ENCODE measurements at places on chromosomes 1 and 21.

DNA sequence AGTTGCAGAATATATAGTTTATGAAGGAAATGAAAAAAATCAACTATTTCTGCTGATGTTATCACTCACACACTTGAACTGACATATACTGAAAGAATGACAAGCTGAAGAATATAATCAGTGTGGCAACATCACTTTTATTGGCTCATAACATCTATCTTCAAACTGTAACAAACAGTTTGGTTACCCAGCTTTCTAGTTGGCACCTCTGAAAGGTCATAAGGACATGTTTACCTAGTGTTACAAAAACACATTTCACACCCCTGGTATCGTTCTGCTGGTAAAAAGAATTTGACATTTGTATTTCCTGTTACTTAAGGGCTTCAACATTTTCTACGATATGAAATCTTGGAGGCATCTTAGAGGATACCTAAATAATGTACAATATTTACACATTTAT, 1267.0 kb upstream of the NCAM2 start:
- DNase-seq, result no peak

DNA sequence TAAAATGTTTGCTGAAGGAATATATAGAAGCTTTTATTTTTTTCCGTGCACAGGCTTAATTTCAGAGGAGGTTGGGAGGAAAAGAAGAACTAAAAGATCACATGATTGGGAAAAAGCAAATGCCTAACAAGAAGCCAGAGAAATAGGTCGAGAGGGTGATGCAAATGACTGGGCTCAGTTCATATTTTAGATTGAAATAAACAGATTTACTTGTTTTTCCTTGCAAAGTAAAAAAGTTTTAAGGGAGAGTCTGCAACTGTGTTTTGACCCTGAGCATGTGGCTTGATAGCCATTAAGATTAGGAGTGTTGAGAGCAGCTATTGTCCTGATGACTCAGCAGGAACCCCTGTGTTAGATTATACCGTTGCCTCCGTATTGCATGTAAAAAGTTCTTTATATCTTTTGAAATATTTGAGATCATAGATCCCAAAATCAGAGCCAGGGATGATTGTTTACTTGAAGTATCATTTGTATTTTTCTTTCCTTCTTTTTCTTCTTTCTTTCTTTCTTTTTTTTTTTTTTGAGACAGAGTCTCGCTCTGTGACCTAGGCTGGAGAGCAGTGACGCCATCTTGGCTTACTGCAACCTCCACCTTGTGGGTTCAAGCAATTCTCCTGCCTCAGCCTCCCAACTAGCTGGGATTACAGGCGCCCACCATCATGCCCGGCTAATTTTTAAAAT, 20.2 kb downstream of the CLIC4 start:
- no peak for DNase-seq

- DNase-seq, result no peak
Observed at GRCh38 chr1:35180776-35181374, 12.1 kb downstream of the SFPQ start.

DNA sequence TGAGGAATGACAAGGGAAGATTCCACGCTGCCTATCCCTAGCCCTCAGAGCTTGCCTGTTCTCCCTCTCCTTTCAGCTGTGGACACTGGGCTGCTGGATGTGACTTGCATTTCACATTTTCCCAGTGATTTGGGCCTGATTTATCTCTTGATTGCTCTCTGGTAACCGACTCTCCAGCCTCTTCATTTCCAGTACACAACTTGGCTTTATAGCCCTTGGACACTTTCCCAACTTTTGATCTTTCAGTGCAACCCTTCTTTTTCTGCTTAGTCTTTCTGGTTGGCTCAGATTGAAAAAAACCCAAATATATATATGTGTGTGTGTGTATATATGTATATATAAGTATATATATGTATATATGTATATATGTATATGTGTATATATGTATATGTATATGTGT, 138.3 kb downstream of the RYR2 start:
- DNase-seq, result no peak

DNA sequence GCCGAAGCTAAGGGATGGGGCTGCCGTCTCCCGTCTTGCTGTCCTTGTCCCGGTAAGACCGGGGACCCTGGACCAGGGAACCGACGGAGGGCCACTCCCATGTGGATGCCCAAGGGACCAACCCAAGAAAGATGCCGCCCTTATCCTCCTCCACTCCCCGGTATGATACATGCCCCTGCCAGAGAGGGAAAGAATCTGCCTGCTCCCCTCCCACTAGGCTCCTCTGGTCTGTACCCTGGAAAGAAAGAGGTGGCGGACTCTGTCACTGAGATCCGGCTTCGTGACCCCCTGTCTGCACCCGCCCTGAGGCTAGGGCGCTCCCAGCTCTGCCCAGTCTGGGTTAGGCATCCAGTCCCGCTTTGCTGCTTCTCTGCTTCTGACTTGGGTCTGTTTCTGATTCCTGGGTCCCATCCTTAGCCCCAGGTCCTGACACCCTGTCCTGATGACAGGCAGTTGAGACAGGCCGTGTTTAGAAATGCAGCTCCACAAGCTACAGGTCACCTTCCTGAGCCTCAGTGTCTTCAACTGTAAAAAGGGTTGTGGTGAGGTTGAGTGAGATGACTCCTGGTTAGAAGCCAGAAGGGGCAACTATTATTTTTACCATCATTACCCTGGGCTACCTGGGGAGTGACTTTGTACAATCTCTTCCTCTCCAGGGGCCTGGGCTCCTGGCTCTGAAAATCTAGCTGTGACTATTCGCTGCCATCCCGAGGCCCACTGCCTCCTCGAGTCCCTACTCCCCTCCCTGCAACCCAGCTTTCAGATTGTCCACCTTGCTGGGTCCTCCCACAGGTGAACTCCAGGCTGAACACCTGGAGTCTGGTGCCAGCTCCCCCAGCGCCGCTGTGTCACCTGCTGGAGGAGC, 3.7 kb downstream of the MATN1 start:
- no peak for DNase-seq

DNA sequence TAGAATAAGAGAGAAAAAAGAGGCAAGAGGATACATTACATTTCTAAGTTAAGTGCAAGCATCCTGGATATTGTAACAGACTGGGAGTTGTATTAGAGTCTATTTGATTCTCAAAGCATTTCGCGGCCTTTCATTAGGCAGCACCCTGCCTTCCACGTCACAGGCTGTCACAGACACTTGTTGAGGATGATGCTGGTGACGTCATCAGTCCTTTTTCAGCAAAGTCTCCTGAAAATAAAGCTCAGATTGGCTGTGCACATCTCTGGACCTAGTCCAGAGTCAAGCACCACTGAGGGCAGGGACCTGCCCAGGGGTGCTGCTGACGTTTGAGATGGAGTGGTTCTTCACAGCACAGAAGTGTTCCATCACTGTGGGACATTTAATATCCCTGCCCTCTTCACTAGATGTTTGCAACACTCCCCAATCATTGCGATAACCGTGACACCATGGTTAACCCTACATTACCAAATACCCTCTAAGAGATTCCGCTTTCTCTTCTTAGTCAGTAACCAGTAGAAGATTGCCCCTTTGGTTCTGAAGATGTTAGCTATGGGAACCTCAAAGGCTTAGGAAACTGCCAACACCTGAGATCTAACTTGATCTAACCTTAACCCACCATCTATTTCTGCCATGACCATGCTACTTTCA, 72.7 kb upstream of the F3 start:
- DNase-seq, result no peak

DNA sequence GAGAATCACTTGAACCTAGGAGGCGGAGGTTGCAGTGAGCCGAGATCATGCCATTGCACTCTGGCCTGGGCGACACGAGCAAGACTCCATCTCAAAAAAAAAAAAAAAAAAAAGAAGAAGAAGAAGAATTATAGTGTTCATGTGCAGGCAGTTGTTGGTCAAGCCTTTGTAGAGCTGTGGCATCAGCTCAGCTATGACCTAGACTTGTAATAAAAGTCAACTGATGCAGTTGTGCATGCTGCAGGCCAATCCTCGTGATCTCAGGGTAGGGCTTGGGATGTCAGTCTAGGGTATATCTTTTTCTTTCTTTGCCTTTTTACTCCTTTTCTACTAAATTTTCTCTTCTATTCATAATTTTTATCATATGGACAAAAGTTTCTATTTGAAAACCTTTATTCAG, 76.2 kb downstream of the C1orf21 start:
- no peak for DNase-seq

GRCh38 chr1:151492120-151492519, 19.1 kb upstream of the CGN start:
- no peak for DNase-seq

- no peak for DNase-seq
Observed at GRCh38 chr1:10340930-10341590, 57.8 kb upstream of the PGD start.

DNA sequence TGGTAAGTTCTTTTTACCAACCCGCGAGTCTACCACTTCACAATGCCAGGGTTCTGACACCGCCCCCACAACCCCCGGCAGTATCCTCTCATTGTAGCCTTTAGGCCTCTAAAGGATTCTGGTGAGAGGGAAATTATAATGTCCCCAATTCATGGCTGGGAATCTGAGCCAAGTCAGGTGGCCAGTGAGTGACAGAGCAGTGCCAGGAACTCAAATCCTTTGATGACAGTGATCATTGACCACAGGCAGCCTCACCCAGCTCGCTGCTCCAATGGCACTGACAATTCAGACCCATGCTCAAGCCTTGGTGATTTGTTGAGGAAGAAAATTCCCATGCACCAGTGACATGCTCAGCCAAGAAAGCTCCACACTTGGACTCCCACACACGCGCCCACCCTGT, 63.4 kb upstream of the CSF1 start:
- no peak for DNase-seq

DNA sequence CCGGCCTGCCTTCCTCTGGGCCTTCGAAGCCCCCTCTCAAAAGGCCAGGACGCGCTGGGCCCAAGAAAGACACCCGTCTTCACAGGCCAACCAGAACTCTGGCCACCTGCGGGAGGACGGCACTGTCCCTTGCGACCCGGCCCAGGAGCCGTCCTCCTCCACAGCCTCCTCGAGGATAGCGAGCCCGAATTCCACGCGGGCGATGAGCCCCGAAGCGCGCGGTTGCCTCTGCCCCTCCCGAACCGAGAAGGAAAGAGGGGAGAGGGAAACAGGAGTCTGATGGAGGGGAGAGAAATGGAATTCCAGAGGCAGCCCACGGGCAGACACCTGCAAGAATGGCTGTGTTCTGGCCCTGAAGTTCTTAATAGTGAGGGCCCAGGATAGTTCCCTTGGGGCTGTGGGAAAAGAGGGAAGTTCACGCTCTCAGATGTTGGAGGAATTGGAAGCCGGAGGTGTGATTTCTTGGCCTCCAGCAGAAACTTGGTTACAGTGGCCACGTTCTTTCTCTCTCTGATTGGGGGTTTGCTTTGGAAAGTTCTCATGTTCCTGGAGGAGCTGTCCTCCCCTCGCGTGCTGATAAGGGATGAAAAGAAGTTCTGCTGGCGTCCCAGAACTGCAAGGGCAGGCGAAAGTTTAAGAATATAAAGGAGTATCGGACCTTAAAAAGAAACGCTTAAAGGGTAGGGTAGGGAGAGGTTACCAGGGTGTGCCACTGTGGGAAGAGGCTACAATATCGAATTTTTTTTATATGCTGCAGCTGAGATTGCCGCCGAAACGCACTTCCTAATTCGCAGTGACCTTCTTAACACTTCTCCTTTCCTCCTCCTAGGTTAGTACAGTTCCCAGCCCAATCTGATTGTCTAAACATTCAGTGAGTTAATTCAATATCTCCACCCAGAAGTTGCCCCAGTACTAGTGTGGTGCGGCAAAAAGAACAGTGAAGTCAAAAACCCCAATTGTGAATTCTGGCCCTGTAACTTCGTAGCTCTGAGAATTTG, 5.8 kb upstream of the SLC44A5 start:
- DNase-seq, result no peak

DNA sequence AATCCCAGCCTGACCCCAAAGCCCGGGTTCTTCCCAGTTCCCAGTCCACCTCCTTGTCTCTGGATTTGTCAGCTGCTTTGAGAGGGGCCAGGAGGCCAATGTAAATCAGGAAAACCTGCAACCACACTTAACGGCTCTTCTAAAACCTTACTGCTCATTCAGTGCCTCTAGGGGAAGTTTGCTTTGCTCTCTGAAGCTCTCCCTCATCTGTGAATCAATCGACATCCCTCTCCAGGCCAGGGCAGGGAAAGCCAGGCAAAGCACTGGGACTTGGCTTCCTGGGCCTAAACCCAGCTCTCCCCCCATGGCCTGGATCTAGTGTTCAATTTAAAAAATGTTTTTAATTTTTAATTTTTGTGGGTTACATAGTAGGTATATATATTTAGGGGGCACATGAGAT, 9.3 kb downstream of the NKAIN1 start:
- DNase-seq, result no peak

GRCh38 chr1:221032637-221033280, 153.5 kb downstream of the HLX start:
- DNase-seq, result no peak

DNA sequence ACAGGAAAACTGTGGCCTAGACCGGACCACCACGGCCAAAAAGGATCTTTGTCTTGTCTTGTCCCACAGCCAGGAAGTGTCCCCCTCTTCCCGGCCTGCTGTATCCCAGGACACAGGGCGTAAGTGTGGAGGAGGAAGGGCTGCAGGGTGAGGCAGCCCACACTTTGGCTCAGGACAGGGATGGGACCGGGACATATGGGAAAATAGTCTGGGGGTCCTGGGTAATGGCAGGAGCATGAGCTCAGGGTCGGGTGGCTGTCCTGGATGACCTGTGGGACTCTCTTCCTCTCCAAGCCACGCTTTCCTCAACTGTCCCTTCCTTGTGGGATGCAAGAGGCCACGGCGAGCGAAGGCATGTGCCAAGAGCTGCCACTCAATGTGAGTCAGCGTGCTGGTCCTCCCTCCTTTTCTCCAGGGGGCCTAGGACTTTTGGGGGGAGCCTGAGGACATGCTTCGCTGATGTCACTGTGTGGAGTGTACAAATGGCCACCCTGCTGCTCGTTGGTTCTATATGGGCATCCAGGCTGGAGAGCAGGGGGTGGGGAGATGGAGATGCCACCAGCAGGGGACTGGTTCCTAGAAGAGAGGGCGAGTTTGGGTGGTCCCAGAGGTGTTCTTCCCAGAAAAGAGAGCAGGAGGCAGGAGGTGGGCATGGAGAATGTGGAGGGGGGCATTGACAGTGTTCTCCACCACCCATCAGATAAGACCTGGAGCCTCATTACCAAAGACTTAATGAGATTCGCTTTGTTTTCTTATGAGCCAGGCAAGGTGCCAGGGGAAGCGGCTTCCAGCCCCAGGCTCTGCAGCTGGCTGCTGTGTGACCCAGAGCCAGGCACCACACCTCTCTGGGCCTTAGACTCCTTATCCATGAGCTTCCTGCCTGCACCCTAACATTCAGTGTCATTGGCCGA, 11.5 kb upstream of the PADI1 start:
- DNase-seq, result no peak

DNA sequence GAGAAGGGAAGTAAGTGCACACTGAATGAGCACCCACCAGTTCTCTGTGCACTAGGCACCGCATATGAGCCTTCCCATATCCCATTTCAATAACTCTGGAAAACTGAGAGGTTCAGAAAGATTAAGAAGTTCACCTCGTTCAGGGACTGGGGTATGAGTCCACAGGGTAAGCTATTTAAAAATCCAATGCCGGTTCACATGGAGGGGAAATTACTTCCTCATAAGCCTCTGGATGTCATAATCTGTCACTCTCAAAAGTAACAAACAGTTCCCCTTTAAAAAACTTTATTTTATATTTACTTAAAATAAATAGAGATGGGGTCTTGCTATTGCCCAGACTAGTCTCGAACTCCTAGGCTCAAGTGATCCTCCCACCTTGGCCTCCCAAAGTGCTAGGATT, 1.9 kb downstream of the OR2B11 start:
- no peak for DNase-seq

GRCh38 chr1:59041646-59042277, 255.1 kb upstream of the FGGY start:
- no peak for DNase-seq
